ENCODE measurements at places on chromosomes 13 and 19.

GRCh38 chr13:75647126-75647784 lies 11.1 kb downstream of the LMO7 start:
- no peak for DNase-seq

DNA sequence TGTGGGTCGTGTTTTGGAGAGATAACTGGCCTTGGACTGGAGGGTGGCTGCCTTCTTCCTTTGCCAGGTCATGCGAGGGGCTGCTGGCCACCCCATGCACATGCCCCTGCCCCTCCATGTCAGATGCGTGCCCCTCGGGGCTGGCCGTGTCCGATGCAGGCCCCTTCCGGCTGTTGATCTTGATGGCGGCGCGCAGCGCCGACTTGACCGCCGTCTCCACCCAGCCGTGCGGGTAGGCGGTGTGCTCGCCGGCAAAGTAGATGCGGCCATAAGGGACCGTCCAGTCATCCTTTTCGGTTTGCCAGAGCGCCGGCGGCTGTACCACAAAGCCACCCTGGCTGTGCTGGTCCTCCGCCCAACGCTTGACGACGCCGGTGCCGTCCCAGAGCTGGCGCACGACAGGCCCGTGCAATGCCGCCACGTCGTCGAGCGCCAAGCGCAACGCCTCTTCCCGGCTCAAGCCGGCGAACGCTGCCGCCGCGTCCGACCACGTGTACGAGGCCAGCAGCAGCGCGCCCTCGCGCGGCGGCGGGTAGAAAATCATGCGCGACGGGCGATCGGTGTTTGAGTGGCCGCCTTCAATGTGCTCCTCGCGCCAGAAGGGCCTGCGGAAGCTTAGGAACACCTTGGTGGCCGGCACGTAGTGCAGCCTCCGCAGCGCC lies 6.9 kb downstream of the IL4I1 start:
- DNase-seq = no peak

DNA sequence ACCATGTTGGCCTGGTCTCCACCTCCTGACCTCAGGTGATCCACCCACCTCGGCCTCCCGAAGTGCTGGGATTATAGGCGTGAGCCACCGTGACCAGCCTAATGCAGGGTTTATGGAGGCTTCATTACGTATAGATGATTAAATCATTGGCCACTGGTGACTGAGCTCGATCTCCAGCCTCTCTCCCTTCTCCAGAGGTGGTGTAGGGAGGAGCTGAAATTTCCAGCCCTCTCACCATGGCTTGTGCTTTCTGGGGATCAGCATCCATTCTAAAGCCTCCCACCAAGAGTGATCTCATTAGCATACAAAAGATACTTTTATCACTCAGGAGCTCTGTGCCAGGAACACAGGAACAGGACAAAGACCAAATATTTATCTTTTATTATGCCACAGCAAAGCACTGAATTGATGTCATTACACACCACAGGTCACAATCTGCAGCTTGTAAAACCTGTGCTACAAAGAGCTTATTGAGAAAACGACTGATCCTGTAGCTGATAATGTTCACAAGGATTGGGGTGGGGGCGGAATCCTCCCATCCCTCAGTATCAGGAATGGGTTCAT lies 32.4 kb downstream of the RHPN2 start:
- no peak for DNase-seq

DNA sequence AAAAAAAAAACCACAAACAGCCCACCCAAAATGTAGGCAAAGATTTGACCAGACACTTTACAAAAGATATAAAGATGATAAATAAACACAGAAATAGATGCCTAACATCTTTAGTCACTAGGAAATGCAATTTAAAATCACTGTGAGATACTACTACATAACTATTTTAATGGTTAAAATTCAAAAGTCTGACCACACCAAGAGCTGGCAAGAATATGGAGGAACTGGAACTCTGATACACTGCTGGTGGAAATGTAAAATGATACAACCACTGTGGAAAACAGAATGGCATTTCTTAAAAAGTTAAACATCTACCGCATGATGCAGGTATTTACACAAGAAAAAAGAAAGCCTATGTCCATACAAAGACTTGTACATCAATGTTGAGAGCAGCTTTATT lies 26.8 kb downstream of the VWA8 start:
- no peak for DNase-seq

- DNase-seq = no peak
Measured at GRCh38 chr13:45872566-45872965, 21.0 kb upstream of the SIAH3 start.

DNA sequence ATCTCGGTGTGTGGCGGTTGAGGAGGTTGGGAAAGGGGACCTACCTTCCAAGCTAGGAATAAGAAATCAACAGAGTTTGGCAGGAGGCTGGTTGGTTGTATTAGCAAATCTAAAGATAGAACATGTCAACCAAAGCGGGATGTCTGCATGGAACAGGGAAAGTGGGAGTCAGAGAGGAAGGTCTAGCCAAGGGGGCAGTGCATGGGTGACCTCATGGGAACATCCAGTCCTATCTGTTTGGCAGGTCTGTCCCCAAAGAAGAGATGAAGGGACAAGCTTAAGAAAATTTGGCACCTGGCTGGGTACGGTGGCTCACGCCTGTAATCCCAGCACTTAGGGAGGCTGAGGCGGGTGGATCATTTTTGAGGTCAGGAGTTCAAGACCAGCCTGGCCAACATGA lies 118.7 kb upstream of the TSC22D1 start:
- no peak for DNase-seq

GRCh38 chr19:16760990-16761389 lies 41.3 kb downstream of the NWD1 start:
- no peak for DNase-seq

DNA sequence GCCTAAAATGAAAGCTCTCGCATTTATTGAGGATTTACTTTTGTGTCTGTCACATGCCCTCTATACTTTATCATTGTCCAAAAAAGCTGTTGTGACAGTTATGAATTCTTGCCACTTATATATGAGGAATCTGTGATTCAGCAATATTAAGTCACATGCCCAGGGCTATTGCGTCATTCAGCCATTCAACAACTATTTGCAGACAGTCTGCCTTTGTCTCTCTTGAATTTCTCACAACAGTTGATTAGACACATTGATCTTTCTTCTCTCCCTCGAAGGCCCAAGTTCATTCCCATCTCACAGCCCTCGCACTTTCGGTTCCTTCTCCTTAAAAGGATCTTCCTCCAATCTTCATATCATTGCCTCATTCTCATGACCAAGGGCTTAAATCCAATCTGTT lies 342.6 kb downstream of the MZT1 start:
- DNase-seq = peak; percentile 25

GRCh38 chr19:14943601-14944000 lies 2.3 kb downstream of the OR7C2 start:
- no peak for DNase-seq

GRCh38 chr13:31175847-31176532 lies 14.3 kb upstream of the HSPH1 start:
- DNase-seq = no peak

DNA sequence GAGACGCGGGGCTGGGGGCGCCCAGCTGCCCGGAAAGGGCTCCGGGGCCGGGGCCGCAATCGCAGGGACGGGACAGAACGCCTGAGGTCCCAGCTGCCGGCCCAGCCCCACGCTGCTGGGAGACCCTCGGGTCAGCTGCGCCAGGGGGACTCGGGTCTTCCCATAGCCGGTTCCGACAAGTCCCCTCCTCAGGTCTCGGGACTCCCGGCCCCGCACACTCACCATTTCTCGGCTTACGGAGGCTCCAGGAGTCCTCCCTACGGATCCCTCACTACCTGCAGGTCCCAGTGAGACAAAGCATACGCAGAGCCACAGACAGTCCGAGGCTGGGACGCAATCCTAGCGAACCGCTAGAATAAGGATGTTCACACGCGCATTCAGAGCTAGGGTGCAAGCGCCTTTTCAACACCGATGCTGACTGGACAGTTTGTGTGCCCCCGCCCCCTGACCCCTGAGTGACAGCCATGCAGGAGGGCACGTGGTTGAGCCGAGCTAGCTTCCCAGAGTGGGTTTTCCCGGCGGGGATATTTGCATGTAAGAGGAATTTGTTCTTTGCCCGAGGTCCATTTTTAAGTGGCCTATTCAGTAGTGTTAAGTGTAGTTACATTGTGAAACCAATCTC lies 13.6 kb downstream of the ZNF490 start:
- DNase-seq = no peak

DNA sequence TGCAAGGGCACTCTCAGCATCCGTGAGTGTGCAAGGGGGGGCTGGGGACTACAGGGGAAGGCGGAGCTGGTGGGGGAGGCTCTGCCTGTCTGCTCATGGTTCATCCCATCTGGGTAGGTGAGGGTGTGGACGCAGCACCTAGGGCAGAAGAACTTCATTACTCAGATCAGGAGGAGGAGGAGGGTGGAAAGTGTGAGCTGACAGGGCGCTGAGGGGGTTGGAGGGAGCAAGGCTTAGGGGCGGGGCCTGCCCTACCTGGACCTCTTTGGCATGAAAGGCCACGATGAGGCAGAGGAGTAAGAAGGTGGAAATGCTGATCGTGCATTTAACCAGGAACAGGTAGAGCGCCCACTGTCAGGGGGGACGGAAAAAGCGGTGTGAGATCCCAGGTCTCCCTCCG lies 4.5 kb downstream of the KCNN4 start:
- no peak for DNase-seq

GRCh38 chr13:90872491-90873025 lies 474.9 kb upstream of the MIR17HG start:
- no peak for DNase-seq

Measured in fibroblast of skin of left quadriceps (primary cell).